ENCODE measurements at places on chromosomes 12 and 14.
A peak's percentile ranks its signal among the peaks of the same experiment; 100 is the strongest.

DNA sequence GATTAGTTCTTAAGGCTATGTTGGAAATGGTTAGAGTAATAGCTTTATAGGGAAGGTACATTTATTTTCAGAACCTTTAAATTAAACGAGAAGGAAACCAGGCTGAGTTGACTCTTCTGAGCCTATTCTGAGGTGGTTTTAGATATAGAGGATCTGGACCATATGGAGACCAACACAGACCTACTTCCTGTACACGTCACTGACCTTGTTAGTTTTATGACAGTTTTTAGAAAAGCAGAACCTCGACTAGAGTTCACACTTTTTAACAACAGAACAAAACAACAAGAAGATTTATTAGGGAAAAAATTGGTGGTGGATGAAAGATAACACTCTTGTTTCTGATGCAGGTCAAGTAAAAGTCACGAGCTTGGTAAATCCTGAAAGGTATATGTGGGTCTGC is 107.1 kb downstream of the NPAS3 start:
- DNase-seq: no peak

DNA sequence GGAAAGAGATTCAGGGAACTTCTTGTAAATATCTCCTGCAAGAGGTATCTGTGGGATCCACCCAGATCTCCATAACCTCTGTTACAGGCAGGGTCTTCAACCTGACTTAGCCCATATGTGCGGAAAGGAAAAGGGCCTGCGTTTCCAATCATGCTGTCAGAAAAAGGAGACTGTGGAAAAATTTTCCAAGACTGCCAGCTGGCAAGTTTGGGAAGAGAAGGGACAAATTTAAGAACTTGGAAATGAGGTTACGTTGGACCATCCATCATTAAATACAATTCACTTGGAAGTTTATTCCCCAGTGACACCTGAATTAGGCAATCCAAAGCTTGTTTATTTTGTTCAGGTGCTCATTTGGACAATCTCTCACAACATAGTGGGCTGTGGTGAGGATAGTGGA is 13.9 kb downstream of the PTHLH start:
- no peak for DNase-seq

DNA sequence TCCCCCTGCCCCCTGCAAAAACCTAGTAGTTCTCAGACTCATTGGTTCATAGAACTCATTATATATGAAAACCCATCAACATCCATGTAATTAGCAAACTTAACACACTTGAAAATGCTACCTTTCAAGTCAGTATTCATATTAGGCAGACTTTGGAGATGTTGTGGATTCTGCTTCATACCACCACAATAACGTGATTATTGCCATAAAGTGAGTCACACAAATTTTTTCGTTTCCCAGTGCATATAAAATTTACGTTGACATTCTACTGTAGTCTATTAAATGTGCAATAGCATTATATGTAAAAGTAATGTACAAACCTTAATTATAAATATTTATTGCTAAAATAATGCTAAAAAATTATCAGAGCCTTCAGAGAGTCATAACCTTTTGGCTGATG is 654.0 kb downstream of the DIO2 start:
- DNase-seq: no peak

- DNase-seq: no peak
Observed at GRCh38 chr12:6627616-6628015, 8.1 kb downstream of the LPAR5 start.

DNA sequence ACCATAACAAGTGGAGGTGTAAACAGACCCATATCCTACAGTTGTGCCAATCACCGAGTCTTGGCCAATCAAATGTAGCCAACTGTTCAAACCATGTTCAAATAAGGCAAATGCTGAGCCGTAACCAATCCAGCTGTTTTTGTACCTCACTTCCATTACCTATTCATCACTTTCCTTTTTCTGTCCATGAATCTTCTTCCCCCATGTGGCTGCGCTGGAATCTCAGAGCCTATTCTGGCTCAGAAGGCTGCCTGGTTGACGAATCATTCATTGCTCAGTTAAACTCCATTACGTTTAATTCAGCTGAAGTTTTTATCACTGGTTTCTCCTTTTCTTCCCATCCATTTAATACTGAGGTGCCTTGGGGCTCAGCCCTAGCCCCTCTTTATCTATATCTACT is 71.1 kb downstream of the TBC1D30 start:
- no peak for DNase-seq

GRCh38 chr14:101198398-101199027 is 295.0 kb upstream of the RTL1 start:
- no peak for DNase-seq

- no peak for DNase-seq
Observed at GRCh38 chr12:68445824-68446223, 113.7 kb upstream of the MDM1 start.

- no peak for DNase-seq
Observed at GRCh38 chr12:14946162-14946561, 7.8 kb upstream of the ERP27 start.

- DNase-seq: peak; percentile 77
Observed at GRCh38 chr12:115752913-115753726, 524.4 kb downstream of the MED13L start.

DNA sequence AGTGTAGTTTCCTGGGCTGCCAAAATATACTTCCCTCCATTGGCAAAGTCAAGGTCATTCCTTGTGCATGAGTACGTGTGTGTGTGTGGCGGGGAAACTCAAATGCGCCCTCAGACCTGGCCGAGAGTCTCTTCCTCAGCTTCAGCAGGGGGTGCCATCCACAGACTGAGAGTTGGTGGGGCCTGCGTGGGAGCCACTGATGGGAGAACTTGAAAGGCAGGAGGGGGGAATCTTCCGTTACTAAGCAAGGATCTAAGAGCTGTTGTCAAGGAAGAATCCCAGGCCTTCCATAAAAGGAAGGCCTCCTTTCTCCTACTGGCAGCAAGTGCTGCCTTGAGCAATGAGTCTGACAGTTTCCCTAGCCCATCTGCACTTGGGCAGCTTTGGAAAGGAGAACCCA is 274.9 kb downstream of the EMP1 start:
- DNase-seq: no peak

DNA sequence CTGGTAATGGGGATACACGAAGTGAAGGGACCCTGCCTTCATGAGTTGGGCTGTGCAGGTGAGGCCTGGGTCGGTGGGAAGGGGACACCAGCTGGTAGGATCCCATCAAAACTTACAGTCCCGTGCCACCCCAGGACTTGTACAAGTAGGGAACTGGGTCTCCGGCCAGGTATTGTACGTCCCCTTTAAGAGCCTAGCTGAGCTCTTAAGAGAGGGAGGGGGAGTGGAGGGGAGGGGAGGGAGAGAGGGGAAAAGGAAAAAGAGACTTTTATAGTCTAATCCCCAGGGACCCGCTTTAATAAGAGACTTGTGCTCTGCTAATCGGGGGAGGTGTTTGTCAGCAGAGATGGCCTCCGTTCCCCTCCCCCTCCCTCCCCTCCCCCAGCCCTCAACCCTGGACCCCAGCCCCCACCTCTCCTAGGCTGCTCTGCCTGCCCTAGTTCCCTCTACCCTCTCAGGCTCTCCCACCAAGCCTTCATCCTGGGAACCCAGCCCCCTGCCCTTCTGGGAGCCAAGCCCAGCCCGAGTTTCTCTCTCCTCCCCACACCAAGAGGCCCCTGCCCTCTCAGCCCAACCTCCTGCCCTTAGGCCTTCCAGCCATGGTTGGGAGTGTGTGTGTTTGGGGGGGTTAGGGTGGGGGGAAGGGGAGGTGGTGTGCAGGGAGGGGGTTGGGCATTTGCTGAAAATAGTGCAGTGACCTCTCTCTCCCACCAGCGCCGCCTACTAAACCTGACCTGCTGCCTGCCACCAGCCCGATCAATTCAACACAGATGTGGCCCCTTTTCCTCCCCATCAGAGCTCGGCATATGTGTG is 2.6 kb downstream of the GDF11 start:
- DNase-seq: no peak

GRCh38 chr14:35895256-35895655 is 69.1 kb downstream of the BRMS1L start:
- DNase-seq: no peak

All from HFF-Myc (cell line).